Adrenal gland (tissue), 19 donors: ENCODE measurements at places on chromosomes 1 and 21. TPM values are rescaled to one million over a fixed set of nuclear protein-coding genes. Genes with fewer than 3 reads are reported as not detected.

KANK4 gene
- 0.40 TPM for polyA plus RNA-seq

AMPD1 gene
- 0.24 TPM for polyA plus RNA-seq

REG4 gene
- polyA plus RNA-seq, result not detected

OXCT2 gene
- 2.4 TPM for polyA plus RNA-seq

ELF3 gene
- not detected for polyA plus RNA-seq

MIXL1 gene
- not detected for polyA plus RNA-seq

OR2G6 gene
- not detected for polyA plus RNA-seq

KISS1 gene
- 0.34 TPM for polyA plus RNA-seq

TTLL7 gene
- 2.4 TPM for polyA plus RNA-seq

NOS1AP gene
- polyA plus RNA-seq, result 0.37 TPM

CFHR1 gene
- polyA plus RNA-seq, result not detected

ZNF683 gene
- not detected for polyA plus RNA-seq

RAB42 gene
- 0.46 TPM for polyA plus RNA-seq

PUSL1 gene
- 2.5 TPM for polyA plus RNA-seq

ST6GALNAC5 gene
- 5.1 TPM for polyA plus RNA-seq

SPATA46 gene
- not detected for polyA plus RNA-seq

SELL gene
- polyA plus RNA-seq, result 1.2 TPM

NPL gene
- polyA plus RNA-seq, result 22.9 TPM

GPR52 gene
- 0.24 TPM for polyA plus RNA-seq

ITLN1 gene
- 2.4 TPM for polyA plus RNA-seq

CYP4B1 gene
- polyA plus RNA-seq, result 12.7 TPM

TMEM69 gene
- 16.8 TPM for polyA plus RNA-seq

CR1 gene
- 0.56 TPM for polyA plus RNA-seq

MYBPH gene
- polyA plus RNA-seq, result not detected

DDR2 gene
- 15.1 TPM for polyA plus RNA-seq
